ENCODE measurements at places on chromosomes 2 and 18.
A peak's percentile ranks its signal among the peaks of the same experiment; 100 is the strongest.

GRCh38 chr2:95292623-95293260 is 4.4 kb upstream of the KCNIP3 start:
- DNase-seq, result peak; percentile 45

DNA sequence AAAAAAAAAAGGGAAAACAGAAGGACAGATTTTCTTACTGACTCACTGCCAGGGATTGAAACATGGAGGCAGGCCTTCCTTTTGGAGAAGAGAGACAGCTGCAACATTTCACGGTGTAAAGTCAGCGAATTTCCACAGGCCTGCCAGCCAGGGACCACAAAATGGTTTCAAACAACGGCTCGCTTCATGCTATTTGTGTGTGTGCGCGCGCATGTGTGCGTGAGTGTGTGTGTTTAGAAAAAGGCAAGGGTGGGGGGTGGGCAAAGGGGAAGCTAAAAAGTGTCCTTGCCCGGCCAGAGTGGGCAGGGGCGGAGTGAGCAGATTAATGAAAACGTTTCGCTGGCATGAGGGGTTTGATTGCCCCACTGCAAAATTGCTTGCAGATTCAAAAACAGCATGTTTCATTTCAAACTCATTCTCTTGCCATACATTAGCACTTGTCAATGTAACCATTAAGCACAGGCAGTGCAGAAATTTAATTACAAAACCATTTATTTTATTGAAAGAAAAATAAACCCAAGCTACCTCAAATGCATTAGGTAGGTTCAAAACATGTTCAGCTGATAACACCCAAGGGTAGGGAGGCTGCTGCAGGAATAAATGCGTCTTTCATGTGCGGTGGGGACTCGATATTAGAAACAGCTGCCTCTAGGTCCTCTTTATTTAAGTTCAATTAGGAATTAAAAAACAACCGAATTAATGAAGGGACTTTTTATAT is 182.1 kb upstream of the SIX2 start:
- DNase-seq, result no peak

- DNase-seq, result no peak
These were observed 124.1 kb upstream of the ZBTB14 start for GRCh38 chr18:5419601-5420000.

DNA sequence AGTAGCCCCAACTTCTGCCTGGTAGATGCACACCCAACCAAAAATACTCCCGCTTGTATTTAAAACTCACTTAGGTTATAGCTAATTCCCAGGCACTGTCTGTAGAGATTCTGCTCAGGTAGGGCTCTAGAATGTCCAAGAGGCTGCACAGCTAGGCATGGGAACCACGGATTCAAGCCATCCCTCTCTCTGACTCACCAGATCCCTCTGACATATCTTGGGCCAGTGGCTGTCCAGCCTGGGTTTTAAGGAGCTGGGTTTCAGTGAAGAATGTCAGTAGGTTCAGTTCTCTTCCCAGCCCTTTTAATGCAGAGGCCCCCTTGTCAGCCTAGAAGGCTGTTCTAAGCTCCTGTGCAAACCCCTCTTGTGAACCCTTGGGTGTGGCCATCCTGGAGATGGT is 15.9 kb upstream of the IL1R1 start:
- no peak for DNase-seq

DNA sequence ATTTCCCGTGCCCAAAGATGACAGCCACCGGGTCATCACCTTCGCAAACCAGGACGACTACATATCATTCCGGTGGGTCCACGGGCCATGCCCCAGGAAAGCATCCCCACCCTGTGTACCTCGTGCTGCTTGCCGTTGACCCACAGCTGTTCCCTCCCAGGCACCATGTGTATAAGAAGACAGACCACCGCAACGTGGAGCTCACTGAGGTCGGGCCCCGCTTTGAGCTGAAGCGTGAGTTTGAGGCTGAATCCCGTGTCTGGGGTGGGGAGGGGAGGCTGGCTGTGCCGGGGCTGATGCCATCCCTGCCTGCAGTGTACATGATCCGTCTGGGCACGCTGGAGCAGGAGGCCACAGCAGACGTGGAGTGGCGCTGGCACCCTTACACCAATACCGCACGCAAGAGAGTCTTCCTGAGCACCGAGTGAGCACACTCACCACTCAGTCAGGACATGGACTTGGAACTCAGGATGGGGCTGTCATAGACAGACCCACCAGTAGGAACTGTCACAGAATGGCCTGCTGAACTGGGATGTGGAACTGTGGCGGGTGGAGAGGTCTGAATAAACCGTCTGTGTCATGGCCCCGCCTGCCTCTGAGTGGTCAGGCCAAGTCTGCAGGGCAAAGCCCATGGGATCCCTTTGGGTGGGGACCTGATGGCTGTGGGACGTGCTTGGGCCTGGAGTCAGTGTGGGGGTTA is 3.5 kb downstream of the IMP4 start:
- DNase-seq, result no peak

DNA sequence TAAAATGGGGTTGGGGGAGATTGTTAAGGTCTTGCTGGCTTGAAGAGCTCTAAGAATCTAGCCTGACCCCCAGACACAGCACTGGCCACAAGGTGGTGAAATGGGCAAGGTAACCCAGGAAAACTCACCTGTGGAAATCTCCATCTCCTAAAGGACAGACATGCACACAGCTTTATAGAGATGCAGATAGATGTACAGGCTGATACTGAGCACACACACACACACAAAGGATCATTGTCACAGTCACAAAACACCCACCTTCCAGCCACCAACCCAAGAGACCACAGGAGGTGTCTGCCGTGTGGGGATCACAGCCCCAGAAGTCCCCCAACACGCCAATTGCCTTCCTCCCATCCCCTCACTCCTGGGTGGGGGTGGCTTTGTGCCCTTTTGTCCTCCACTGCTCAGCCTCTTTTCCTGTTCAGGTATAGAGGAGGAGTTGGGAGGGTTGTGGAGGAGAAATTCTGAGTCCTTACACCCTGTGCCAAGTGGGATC is 3.2 kb upstream of the CYP26B1 start:
- no peak for DNase-seq

DNA sequence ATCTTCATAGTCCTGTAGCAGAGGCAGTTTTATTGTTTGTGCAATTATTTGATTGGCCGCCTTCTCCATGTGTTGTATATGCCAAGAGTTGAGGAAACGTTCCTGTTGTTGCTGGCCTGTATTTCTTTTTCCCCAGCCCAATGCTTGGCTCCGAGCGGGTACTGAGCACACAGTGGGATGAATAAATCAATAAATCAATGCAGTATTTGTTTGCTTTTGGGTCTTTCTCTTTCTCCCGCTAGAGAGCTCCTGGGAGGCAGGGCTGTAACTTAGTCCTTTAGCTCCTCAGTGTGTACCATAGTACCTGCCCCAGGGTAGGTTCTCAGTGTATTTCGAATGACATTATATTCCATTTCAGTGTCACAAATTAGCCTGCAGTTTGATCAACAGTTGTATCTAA is 71.8 kb downstream of the ICOS start:
- no peak for DNase-seq

GRCh38 chr2:110755491-110756078 is 23.2 kb downstream of the ACOXL start:
- no peak for DNase-seq

DNA sequence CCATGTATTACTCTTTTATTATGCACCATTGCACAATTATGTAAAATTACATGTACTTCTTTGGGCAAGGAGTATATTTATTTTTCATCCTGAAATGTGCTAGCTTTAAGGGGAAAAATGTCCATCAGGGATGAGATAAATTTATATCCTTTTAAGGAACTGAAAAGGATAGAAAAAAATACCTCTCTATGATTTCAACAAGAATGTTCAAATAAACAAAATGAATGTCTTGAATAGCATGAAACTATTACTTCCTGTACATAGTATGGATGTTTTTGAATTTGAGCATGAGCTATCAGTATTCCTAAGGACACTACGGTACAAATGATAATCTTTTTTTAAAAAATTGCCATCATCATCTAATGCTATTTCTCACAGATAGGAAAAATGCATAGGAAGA is 1611.9 kb upstream of the ZEB2 start:
- DNase-seq, result no peak

DNA sequence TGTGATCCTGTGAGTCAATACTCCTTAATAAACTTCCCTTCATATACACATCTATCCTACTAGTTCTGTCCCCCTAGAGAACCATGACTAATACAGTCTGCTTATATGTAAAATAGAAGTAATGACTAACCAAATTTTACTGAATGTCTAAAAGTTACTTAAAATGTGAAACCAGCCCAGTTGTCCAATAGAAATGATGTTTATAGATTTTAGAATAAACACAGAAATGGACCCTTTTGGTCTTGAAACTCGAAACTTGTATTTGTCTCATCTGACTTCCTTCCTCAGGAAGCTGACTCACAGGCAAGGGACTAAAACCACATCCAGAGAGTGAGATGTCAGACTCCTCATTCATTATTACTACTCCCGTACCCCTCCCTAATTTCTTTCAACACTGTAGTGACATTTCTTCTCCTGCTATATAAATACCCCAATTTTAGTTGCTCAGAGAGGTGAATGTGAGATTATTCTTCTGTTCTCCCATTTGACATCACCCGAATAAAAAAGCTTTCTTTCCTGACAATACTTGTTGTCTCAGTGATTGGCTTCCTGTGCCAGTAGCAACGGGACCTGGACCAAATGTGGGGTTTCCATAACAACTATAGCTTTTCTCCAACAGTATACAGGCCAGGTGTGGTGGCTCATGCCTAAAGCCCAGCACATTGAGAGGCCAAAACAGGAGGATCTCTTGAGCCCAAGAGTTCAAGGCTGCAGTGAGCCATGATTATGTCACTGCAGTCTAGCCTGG is 486.0 kb downstream of the ERBB4 start:
- no peak for DNase-seq

DNA sequence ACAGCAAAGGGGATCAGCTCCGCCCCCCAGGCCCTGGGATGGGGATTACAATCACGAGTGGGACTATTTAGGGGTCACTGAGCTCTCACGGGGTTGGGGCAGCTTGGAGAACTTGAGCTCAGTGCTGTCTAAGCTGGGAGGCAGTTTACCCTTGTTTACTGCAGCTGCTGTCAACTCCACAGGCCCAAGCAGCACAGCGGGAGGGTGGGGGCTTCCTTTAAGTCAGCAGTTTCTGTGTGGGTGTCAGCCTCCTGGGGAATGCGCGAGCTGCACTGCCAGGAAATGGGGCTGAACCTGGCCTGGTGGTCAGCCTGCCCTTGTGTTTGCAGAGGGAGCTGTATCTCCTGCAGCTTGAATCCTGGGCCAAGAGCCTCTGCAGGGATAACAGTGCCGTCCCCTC is 29.8 kb downstream of the TOGARAM2 start:
- peak; percentile 48 for DNase-seq

DNA sequence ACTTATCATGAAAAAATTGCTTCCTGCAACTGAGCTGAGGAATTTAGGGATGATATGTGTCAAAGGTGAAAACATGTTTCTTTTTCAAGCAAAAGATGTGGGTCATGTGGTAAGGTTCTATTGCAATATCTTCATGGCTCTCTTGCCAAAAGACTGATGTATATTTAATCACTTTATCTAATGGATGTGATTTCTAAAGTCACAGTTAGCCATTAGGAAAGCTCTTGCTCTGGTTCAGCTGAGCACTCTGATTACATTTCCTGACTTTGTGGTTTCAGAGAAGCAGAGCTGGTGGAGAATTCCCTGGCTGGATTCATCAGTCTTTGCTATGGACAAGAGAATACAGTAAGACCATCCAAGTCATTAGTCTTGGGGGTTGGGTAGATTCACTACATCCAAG is 24.4 kb downstream of the SCN9A start:
- DNase-seq, result peak; percentile 11

DNA sequence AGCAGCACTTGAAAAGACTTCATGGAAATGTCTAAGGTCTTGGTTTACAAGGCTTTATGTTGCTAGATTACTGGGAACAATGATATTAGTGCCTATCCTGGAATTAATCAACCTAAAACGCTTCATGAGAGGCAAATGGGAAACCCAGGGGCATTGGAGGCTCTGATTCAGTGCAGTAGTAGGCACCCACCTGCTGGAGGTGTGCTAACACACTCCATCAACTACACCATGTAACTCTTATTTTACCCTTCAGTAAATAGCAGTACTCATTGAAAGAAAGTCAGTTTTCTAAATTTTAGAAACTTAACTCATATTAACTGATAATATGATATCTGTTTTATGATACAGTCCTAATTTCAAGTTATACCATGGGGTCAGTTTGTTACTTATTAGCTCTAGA is 17.4 kb upstream of the HNRNPA3 start:
- DNase-seq, result peak; percentile 44

- no peak for DNase-seq
These were observed 237.5 kb downstream of the ZBTB7C start for GRCh38 chr18:48171490-48172188.

- DNase-seq, result peak; percentile 86
These were observed 31.7 kb downstream of the PCARE start for GRCh38 chr2:29042561-29043075.

- no peak for DNase-seq
These were observed 297.1 kb downstream of the TMX3 start for GRCh38 chr18:68417826-68418225.

- DNase-seq, result no peak
These were observed 17.2 kb downstream of the SP110 start for GRCh38 chr2:230202430-230203109.

GRCh38 chr2:98188351-98189046 is 101.5 kb downstream of the VWA3B start:
- no peak for DNase-seq

DNA sequence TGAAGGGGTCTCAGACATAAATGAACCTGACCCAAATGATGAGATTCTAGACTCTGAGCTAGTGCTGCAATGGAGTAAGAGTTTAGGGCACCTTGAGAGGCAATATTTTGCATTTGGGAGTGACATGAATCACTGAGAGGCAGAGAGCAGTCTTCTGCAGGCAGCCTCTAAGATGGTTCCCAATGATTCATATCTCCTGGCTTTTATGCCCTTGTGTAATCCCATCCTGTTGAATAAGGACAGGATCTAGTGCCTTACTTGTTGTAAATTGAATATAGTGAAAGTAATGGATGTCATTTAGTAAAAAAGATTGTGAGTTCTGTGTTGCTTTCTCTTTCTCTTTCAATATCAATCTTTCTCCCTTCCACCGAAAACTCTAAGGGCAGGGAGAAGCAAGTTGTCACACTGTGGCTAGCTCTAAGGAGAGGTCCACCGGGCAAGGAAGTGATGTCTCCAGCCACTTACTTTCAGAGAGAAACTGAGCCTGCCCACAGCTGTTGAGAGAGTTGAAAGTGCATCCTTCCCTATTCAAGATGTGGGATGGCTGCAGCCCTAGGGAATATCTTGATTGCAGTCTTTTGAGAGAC is 144.7 kb downstream of the TRIB2 start:
- DNase-seq, result no peak

DNA sequence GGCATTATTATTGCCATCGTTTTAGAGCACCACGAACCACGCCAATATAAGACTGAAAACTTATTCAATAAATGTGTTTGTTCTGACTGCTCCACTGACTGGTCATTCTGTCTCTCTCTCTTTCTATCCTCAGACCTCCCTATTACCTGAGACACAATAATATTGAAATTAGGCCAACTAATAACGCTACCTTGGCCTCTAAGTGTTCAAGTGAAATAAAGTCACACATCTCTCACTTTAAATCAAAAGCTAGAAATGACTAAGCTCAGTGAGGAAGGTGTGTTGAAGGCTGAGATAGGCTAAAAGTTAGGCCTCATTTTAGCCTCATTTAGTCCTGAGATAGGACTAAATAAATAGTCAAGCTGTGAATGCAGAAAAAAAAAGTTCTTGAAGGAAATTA is 38.8 kb downstream of the G6PC2 start:
- no peak for DNase-seq

- DNase-seq, result no peak
These were observed 1075.2 kb upstream of the NRXN1 start for GRCh38 chr2:52107124-52107523.

Data from NCI-H69 (cell line).